Heart right ventricle (tissue), 16 donors: ENCODE measurements at places on chromosomes 3 and 15. TPM values are rescaled to one million over a fixed set of nuclear protein-coding genes. Genes with fewer than 3 reads are reported as not detected.
A peak's percentile ranks its signal among the peaks of the same experiment; 100 is the strongest.

GRCh38 chr3:38590521-38590920, 59.0 kb downstream of the SCN5A start:
- no peak overlapping the region for H3K27ac ChIP-seq
- no peak overlapping the region for H3K4me3 ChIP-seq
- no peaks in the 10 kb centered on the region for H3K36me3 ChIP-seq
- H3K27me3 ChIP-seq, result no peaks in the 10 kb centered on the region
- H3K4me1 ChIP-seq, result no peaks in the 10 kb centered on the region

BCL6 gene
- total RNA-seq, result 94.0 TPM

ROPN1 gene
- total RNA-seq, result 0.49 TPM

DNA sequence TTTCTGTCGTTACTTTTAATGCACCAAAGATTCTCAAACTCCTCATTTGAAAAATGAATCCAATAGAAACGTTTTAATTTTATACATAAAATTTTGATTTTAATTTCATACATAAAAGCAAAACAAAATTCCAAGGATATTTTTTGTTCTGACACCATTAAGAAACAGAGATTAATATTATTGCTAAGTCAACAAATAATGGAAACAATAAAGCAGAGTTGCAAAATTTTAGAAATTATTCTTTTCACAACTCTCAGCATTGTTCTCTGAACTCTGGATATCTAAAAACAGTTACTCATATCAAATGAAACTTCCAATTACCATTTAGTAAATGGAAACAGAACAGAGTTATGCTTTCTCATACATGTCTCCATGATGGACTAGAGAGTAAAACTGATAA, 260.2 kb downstream of the EPHA6 start:
- DNase-seq, result no peak
- no peak overlapping the region for H3K27ac ChIP-seq
- no peaks in the 10 kb centered on the region for H3K27me3 ChIP-seq
- H3K36me3 ChIP-seq, result no peaks in the 10 kb centered on the region

- no peaks in the 10 kb centered on the region for H3K36me3 ChIP-seq
- DNase-seq, result peak; percentile 44
- no peaks in the 10 kb centered on the region for H3K27me3 ChIP-seq
- H3K27ac ChIP-seq, result peak overlapping the region; percentile 58
- H3K4me3 ChIP-seq, result no peak overlapping the region
- peaks cover 23% of the 10 kb centered on the region for H3K4me1 ChIP-seq
Measured at GRCh38 chr3:13515786-13516759, 32.9 kb upstream of the FBLN2 start.
